ENCODE measurements at places on chromosomes 1 and 21.

- DNase-seq, result no peak
Measured at GRCh38 chr1:24572301-24572700, 16.4 kb downstream of the NCMAP start.

- DNase-seq, result no peak
Measured at GRCh38 chr1:1187938-1188337, 14.3 kb downstream of the TTLL10 start.

DNA sequence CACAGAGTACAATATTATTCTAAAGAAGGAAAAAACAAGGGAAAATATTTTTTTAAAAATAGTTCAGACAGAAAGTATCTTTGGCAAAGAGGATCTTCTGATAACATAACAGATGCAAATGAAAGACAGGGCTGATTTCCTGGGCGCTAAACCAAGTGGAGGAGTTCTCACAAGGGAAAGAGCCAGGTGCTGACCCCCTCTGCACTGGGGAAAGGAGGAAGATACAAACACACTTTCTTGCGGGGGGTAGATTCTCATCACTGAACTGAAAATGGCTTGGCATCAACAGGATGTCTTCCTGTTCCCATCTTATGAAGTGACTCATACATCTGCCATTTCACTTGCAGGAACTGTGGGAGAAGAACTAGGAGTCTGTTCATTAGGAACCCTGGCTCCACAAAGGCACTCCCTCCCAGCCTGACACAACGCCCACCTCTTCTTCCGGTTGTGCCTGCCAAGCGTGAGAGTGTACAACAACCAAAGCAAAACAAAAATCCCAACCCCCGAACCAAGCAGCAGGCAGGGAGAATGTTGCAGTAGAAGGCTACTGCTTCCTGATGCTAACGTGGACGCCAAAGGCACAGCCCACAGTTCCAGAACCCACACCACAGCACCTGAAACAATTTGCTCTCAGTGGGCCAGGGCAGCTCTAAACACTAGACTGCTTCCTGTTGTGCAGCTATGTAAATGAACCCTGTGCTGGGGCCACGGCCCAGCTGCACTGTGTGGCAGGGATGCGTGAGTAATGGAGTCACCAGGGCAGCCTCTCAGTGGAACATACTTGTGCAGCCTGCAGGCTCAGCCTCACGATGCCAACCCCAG lies 51.0 kb downstream of the GADD45A start:
- DNase-seq, result peak; percentile 76

DNA sequence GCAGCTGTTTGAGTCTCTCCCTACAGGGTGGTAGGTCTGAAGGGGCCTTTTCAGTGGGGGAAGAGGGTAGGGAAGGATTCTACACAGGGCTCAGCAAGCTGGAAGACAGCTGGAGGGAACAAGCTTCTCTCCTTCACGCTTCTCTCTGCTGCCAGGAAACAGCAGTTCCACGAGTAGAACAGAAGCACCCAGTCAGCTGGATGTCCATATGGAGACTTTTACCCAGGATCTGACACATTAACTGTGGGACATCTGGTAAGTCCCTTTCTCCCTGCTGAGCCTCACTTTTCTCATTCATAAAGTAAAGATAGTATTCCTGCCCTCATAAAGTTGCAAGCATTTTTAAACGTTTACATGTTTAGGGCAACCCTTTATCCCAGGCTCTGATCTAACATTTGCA lies 280.3 kb downstream of the OMA1 start:
- no peak for DNase-seq

GRCh38 chr1:166182281-166182680 lies 15.5 kb upstream of the FAM78B start:
- DNase-seq, result no peak

GRCh38 chr1:2322581-2323211 lies 68.7 kb downstream of the MORN1 start:
- no peak for DNase-seq

DNA sequence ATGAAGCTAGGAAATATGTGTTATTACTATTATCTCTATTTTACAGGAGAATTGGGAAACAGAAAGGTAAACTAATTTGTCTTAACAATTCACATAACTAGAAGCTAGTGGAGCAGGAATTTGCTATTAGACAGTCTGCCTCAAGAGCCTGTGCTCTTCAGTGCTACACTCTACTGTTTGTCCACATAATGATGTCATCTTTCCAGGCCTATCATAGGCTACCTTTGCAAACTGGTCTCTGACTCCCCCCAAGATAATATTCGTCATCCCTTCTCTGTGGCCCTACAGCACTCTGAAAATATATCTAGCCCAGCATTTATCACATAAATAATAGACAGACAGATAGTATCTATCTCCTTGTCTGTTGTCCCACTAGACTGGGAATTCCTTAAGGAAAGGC lies 34.1 kb downstream of the TRIT1 start:
- DNase-seq, result no peak

GRCh38 chr1:21334214-21335087 lies 44.2 kb upstream of the ECE1 start:
- DNase-seq, result peak; percentile 96

DNA sequence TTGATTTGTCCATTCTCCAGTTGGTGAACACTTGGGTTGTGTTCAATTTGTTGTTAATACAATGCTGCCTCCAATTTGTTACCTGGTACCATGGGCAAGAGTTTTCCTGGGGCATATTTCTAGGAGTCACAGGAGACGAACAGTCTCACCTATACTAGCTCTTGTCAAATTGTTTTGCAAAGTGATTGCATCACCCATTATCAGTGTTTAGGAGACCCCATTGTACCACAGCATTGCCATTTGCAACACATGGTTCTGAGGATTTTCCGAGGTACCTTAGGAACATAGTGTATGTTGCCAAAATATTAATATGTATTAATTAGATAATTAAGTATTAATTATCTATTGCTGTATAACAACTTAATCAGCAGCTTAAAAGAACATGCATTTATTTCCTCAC lies 97.8 kb downstream of the LPAR3 start:
- no peak for DNase-seq

DNA sequence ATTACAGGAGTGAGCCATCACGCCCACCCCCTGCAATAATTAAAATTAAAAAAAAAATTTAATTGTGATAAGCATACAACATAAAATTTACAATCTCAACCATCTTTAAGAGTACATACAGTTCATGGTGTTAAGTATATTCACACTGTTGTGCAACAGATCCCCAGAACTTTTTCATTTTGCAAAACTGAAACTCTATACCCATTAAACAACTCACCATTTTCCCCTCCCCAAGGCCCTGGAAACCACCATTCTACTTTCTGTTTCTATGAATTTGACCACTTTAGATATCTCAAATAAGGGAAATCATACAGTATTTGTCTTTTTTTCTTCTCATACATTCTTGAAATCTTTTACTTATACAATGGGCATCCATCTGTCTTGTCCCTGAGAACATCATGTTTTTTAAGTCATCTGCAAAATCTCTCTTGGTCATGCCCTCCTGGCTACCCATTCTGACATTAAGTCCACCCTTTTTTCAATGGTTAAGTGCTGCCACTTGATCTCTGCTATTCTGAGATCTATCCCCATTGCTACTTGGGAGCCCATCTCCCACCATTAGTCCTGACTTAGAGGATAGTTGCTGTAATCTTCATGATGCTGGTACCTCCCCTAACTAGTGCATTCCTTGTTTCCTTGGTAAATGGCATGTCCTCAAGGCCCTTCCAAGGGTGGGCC lies 39.4 kb upstream of the ZFYVE9 start:
- DNase-seq, result peak; percentile 28

GRCh38 chr21:36533468-36533848 lies 53.5 kb upstream of the CLDN14 start:
- DNase-seq, result no peak

GRCh38 chr1:63320022-63320721 lies 2.2 kb upstream of the FOXD3 start:
- DNase-seq, result peak; percentile 75

GRCh38 chr21:43593078-43593477 lies 66.2 kb downstream of the HSF2BP start:
- no peak for DNase-seq

GRCh38 chr1:1922702-1922955 lies 3.5 kb upstream of the TMEM52 start:
- DNase-seq, result no peak

DNA sequence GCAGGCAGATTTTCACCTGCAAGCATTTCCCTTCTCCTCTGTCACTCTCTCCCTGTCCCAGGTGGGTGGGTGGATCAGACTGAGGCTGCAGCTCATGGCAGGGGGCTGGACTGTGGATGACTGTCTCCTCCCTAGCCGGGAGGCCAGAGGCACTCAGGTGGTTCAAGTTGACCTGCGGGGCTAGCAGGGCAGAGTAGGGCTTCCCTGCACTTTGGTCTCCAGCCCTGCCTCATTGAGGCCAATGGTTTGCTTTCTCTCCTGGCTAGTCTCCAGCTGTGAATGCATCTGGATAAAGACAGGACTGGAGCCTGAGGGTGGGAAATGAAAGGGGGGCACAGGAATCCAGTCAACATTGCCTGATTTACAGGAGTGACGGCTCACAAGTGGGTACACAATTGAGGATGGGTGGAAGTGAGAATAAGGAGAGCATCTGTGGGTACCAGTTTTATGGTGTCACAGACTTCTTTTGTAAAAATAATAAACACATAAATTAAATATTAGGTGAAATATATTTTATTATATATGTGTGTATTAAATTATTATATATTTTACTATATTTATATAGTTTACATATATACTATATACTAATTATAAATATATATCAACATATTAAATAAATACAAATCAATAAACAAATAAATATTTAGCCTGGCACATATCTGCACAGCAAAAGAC lies 25.6 kb downstream of the RUNX1 start:
- DNase-seq, result no peak

GRCh38 chr1:204383163-204383904 lies 23.6 kb upstream of the PLEKHA6 start:
- no peak for DNase-seq

DNA sequence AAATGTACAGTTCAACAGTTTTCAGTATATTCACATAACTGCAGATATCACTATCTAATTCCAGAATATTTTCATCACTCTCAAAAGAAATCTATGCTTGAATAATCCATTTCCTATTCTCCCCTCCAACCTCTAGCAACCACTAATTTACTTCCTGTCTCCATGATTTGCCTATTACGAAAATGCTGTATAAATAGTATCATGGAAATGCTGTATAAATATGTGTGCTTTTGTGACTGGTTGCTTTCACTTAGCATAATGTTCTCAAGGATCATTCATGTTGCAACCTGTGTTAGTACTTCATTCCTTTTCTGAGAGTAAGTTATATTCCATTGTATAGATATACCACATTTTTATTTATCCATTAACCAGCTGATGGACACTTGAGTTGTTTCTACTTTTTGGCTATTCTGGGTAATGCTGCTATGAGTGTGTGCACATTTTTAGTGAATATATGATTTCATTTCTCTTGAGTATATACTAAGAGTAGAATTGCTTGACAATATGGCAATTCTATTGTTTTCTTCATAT lies 115.6 kb downstream of the TNFSF18 start:
- DNase-seq, result peak; percentile 45

- DNase-seq, result no peak
Measured at GRCh38 chr1:162360874-162361260, 15.8 kb downstream of the SPATA46 start.

DNA sequence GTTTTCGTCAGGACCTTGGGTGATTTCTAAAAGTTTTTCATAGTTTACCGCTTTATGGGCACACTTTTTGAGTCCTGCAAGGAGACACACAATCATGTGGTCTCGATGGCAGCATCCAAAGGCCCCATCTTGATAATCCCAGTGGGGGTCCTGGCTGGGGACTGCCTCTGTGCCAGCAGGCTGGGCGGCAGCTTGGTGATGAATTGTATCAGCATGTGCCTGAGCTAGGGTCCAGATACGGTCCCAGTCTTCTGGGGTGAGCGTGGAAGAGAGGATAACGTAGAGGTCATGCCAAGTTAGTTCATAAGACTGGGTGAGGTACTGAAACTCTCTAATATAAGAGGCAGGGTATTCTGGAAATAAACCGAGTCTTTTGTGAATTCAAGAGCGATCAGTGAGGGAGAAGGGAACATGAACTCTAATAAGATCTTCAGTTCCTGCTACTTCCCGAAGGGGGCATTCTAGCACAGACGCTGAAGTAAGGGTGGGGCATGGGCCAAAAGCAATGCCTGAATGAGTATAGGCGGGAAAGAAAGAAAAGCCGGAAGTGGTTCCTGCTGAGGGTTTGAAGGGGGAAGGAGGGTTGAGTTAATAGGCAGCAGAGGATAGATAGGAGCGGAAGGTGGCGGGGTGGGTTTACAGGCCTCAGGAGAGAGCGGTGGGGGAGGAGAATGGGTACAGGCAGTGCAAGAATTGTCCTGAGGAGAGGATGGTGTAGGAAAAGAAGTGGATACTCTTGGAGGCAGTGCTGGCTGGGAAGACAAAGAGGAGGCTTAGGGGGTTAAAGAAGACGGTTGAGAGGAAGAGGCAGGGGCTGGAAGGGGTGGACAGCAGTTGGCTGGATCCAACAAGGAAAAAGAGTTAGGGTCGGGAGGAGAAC lies 1.6 kb downstream of the ERVH48-1 start:
- DNase-seq, result peak; percentile 88

DNA sequence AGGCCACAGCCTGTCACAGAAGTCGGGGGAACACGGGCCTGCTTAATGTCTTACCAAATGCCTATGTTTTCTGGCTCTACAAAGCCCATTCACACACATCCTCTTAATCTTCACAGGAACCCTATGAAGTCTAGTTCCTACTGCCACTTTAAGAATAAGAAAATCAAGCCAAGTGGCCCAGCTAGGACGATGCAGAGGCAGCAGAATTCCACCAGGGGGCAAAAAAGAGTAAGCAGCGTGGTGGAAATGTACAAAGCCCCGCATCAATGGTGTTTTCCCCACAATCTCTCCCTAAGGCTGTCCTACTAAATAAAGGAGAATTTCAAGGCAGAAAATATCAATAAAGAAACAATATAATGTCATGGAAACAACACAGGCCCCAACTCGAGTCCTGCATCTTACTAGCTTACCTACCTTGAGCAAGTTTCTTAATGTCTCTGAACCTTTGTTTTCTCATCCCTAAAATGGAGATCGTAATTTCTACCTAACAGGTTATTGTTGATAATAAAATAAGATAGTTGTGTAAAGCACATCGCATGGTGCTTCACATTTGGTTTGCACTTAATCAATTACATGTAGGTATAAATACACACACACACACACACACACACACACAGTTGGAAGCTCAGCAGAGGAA lies 21.4 kb downstream of the SEC16B start:
- peak; percentile 74 for DNase-seq

GRCh38 chr1:223763251-223763650 lies 50.9 kb downstream of the CAPN2 start:
- DNase-seq, result no peak

- no peak for DNase-seq
Measured at GRCh38 chr1:1960480-1961196, 41.6 kb upstream of the TMEM52 start.

GRCh38 chr1:91689641-91690481 lies 189.2 kb downstream of the CDC7 start:
- no peak for DNase-seq

GRCh38 chr1:205002705-205003104 lies 40.3 kb upstream of the CNTN2 start:
- no peak for DNase-seq

Data from suppressor macrophage treated with lipopolysaccharide for 1 hour (primary cell).